Activated naive CD8-positive, alpha-beta T cell treated with anti-CD3 and anti-CD28 coated beads, Interleukin-2, amount 50 U/mL, for 16 hours (primary cell): ENCODE measurements at places on chromosomes 5 and 9.

- no peak for DNase-seq
These were observed 484.9 kb downstream of the BNC2 start for GRCh38 chr9:16385590-16385989.

- DNase-seq: no peak
These were observed 254.6 kb downstream of the AOPEP start for GRCh38 chr9:94980947-94981722.

DNA sequence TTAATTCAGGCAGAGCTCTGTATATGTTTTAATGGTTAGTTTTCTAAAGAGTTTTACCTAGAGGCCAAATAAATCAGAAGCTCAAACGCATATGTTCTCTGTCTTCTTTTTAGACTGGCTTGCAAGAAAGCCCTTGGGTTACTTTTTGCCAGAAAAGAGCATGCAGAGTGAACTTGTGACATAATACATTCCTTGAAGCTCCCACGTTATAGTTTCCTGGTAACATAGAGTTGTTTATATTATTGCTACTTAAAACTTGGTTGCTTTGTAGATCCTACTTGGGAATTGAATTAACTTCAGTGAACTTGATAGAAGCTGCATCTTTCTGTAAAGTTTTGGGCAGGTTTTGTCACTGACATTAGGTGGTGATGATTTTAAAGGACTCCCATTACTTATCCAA lies 102.9 kb downstream of the C9orf152 start:
- no peak for DNase-seq

- no peak for DNase-seq
These were observed 42.4 kb downstream of the PAX5 start for GRCh38 chr9:36991516-36992134.

- DNase-seq: no peak
These were observed 46.5 kb upstream of the ANGPTL2 start for GRCh38 chr9:127168756-127169574.

DNA sequence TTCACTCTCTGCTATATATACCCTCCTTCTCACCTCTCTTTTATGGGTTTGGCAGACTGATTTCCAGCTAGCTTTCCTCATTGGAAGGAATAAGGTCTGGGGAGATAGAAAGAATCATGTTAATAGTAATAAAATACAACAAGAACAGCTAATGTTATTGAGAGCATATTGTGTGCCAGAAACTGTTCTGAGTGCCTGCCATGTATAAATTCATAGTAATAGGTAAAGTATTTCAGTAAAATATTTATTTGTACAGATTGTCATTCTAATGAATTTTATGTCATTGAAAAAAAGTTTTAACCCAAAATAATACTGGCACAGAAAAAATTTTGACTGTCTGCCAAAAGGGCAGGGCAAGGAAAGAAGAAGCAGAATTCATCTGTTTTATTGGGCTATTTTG lies 834.9 kb upstream of the ZNF608 start:
- DNase-seq: no peak

GRCh38 chr5:1135696-1136525 lies 24.0 kb upstream of the SLC12A7 start:
- no peak for DNase-seq

- no peak for DNase-seq
These were observed 158.0 kb upstream of the LHFPL2 start for GRCh38 chr5:78806544-78806943.

GRCh38 chr5:69184621-69185020 lies 4.8 kb upstream of the CENPH start:
- no peak for DNase-seq

DNA sequence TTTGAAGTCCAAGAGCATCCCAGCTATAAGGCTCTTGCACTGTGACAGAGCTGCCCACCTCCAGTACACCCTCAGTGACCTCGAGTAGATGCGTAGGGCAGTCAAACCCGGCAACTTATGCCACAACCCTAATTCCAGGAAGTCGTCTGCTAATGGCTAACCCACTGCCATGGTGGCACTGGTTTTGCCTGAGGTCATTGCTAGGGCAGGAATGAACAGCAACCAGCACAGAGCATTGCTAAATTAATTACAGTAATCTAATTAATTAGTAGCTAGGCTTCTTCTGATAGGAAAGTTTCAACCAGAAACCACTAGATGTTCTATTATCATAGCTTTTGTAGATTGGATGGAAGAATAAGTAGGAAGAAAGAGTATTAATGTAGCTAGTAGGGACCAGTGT lies 122.8 kb downstream of the DPYSL3 start:
- no peak for DNase-seq

DNA sequence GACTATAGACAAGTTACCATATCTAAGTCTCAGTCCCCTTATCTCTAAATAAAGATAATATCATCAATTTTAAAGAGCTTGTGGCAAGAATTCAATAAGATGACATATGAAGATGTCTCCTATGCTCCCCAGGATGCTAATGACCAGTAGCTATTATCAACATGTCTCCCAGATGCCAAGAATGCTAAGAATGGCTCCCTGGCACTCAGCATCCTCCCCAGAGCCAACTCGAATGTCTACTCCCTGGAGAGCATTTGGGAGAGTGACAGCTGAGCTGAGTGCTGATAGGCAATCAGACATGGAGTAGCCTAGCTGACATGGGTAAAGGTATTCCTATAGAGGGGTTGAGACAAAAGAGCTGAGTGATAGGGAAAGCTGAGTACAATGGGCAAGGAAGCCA lies 15.9 kb downstream of the P4HA2 start:
- no peak for DNase-seq

GRCh38 chr5:172687940-172688339 lies 46.9 kb downstream of the NEURL1B start:
- no peak for DNase-seq

DNA sequence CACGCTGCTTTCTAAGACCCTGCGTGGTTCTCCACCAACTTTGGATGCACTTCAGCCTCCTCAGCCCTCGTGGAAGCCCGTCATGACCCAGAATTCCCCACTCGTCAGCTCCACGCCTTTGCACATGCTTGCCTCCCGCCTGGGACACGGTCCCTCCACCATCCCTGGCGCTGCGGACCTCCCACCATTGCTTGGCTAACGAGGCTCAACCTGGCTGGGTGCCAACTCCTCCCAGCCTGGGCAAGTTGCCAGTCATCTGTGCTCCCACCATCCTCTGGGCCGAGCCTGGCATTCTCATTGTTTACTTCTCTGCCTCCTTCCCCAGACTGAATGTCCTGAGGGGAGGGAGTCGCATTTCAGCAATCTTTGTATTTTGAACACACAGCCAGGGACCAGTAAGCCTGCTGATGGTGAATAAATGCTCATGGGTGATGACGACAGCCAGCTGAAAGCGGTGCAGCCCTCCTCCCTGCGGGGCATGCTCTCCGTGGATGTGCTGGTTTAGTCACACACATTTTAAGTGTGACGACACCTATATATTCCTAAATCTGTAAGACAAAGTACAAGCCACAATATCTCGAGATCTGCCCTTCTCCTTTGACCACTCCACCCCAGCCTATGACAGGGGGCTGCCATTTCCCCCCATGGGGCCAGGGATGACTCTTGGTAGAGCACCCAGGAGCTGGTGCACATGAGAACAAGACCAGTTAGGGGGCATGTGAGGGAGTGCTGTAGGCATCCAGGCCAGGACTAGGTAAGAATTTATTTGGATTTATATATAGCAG lies 37.6 kb downstream of the ANKRD33B start:
- no peak for DNase-seq

- no peak for DNase-seq
These were observed 78.4 kb downstream of the PLPP1 start for GRCh38 chr5:55456216-55456895.

DNA sequence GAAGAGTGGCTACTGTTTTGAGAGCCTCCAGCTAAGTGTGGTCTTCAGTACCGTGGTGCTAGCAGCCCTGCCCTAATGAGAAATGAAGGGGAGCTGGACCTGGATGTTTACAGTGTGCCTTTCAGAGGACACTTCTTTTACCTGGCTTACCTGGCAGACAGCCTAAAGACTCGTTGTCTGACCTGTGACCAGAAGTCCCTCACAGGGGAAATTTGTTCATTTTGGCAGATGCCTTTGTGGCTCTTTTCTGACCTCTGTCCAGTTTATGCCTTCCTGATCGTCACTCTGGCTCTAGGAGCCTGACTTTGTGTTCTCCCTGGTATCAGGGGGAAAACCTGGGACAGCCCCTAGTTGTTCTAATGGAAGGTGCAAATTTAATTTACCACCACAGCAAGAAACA lies 475.1 kb downstream of the DMRTA1 start:
- no peak for DNase-seq

GRCh38 chr5:92849756-92850155 lies 731.3 kb downstream of the NR2F1-AS1 start:
- DNase-seq: no peak

DNA sequence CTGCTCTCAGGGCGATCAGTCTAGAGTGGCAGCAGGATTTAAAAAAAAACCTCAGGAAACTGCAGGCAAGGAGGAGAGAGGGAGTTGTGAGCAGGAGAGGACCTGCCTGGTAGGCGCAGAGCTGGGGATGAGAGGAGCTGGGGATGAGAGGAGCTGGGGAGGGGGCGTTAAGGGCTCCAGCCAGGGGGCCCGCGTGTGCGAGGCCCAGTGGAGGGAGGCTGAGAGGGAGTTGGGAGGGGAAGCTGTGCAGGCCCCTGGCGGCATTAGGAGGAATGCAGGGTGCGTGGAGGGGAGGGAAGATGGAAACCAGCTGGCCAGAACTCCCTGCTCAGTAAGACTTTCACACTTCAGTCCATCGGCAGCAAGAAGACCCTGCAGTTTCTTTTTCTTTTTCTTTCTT lies 45.2 kb upstream of the HMCN2 start:
- DNase-seq: no peak

- no peak for DNase-seq
These were observed 42.9 kb downstream of the PDCD1LG2 start for GRCh38 chr9:5553211-5553610.

- no peak for DNase-seq
These were observed 39.5 kb downstream of the SNCAIP start for GRCh38 chr5:122351416-122352157.

DNA sequence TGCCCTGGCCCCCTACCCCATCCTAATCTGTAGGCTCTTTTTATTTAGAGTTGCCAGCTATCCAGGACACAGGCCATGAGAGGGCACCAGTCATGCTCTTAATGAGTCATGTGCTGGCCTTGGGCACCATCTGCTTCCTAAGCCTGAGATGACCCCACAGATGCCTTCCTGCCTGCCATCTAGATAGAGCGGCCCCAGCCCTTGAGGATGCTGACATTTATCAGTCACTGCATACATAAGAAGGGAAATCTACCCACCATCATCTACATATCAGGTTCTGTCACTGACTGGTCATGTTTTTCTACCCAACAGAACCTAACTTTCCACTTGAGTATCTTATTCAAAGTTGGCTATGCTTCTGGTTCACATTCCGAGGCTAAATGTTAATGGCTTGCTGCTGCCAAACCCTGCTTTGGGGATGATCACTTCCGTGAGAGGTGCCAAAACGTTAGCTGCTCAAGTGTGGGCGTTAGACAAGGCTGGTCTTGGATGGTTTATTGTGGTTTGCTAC lies 49.9 kb upstream of the TTC23L start:
- no peak for DNase-seq

DNA sequence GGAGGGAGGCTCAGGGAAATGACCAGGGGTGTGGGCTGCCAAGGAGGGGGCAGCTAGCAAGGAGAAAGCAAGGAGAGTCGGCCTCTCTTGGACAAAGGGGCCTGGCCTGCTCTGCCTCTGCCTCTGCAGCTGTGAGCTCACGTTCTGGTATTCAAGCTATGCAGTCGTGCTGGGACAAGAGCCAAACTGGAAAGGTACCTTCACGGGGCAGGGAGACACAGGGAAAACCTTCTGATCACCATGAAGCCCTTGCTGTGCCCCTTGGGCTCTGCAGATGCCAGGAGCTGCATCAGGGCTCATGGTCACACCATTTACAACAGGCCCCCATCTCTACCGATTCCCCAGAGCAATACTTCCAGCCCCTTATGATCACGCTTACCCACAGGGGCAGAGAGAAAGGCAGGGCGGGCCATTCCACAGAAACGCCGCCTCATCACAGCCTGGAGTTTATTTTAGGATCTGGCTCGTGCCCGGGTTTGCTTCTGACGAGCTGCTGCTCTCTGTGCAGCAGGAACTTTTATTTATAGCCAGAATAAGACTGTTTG lies 63.2 kb downstream of the PRRT1B start:
- DNase-seq: no peak

GRCh38 chr5:82735160-82735789 lies 341.9 kb downstream of the TMEM167A start:
- DNase-seq: no peak

GRCh38 chr9:70581955-70582350 lies 167.5 kb upstream of the KLF9 start:
- DNase-seq: no peak
